ENCODE measurements at places on chromosomes 6 and 20.

- no peaks in the 10 kb centered on the region for H3K36me3 ChIP-seq
- no peak overlapping the region for H3K4me3 ChIP-seq
- no peaks in the 10 kb centered on the region for H3K4me1 ChIP-seq
Measured at GRCh38 chr6:34940030-34940434, 51.0 kb downstream of the ANKS1A start.

DNA sequence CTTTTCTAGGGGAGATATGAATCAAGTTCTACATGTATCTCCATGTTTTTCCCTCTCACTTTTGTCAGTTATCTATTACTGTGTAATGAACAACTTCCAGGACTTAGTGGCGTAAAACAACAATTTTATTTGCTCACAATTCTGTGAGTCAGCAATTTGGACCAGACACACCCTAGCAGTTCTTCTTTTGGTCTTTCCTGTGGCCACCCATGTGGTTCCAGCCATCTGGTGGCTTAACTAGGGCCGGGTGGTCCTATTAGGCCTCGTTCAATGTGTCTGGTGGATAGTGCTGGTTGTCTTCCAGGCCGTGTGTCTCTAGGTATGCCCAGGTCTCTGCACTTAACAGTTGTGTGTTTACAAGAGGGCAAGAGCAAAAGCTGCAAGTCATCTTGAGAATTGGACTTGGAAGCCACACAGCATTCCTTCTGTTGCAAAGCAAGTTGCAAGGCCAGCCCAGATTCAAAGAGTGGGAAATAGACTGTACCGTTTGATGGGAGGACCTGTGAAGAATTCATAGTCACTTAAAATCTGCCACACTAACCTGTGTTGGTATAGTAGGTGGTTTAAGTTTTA lies 20.8 kb upstream of the SLC35D3 start:
- H3K36me3 ChIP-seq = peaks cover 15% of the 10 kb centered on the region
- H3K27me3 ChIP-seq = no peaks in the 10 kb centered on the region
- no peak overlapping the region for H3K27ac ChIP-seq
- DNase-seq = no peak
- H3K4me1 ChIP-seq = peaks cover 4% of the 10 kb centered on the region
- no peak overlapping the region for H3K4me3 ChIP-seq

- DNase-seq = no peak
- peaks cover 17% of the 10 kb centered on the region for H3K27me3 ChIP-seq
- no peak overlapping the region for H3K27ac ChIP-seq
Measured at GRCh38 chr6:167233490-167233889, 57.6 kb upstream of the UNC93A start.

DNA sequence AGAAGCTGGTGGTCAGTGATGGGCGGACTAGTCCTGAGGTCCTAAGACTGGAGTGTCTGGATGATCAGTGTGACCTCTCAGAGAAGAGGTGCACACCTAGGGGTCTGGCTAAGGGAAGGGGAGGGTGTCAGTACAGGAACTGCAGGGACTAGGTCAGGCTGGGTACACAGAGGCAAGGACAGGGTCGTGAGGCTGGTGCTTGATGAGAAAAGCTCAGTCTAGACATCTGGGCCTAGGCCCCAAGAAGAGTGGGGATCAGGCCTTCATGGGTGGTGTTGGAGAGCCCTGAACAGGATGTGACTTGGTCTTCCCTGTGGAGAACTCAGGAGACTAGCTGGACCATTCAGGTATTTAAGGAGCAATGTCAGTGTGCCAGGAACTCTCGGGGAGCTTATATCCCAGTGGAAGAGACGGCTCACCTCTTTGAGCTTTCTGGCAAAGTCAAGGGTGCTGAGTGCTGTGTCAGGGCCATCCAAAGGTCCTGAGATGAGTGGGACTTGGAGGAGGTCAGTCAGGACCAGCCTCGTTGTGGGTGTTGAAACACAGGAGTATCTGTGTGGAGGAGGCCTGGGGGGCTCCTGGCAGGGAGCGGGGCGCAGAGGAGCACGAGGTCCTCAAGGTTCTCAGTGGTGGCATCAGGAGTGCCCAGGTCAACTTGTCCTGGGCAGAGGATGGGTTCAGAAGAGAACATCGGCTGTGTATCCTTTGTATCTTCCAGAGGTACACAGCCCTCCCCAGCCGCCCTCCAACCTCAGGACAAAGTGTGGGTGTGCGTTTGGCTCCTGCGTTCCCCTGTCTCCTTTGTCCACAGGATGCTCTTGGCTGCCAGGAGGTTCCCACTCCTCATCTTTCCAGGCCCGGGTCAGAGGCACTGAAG lies 13.3 kb upstream of the MYT1 start:
- no peak overlapping the region for H3K4me3 ChIP-seq
- no peak overlapping the region for H3K27ac ChIP-seq
- DNase-seq = no peak
- H3K27me3 ChIP-seq = no peaks in the 10 kb centered on the region

DNA sequence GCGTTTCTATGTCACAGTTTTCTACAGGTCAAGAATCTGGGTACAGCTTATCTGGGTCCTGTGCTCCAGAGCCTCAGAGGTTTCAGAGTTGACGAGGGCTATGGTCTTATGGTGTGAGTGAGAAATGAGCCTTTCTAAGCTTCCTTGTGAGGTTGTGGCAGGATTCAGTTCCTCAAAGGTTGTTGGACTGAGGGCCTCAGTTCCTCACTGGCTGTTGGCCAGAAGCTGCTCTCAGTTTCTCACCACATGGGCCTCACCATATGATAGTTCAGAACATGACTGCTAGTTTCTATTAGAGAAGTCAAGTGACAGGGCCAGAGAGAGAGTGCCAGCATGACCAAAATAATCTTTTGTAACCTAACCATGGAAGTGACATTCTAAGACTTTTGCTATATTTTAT lies 96.1 kb downstream of the NUS1 start:
- DNase-seq = no peak
- no peaks in the 10 kb centered on the region for H3K4me1 ChIP-seq
- no peaks in the 10 kb centered on the region for H3K27me3 ChIP-seq
- H3K4me3 ChIP-seq = no peak overlapping the region

DNA sequence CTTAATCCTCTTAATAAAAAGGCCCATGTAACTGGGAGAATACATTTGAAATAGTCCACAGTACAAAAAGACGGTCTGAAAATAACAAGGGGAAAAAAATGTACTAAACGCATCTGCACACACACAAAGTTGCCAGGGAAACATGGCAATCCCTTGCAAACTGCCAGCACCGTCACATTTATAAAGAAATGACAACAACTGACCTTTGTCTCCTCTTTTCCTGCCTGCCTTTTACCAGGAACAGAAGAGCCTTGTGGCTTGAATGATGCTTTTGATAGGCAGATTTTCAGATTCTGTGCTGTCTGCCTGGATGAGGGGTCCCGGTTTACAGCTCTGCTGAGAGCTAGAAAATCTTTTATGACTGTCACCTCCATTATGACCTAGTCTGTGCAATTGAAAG lies 308.6 kb upstream of the ZFP64 start:
- no peaks in the 10 kb centered on the region for H3K4me1 ChIP-seq
- H3K27me3 ChIP-seq = no peaks in the 10 kb centered on the region
- no peaks in the 10 kb centered on the region for H3K36me3 ChIP-seq
- no peak overlapping the region for H3K27ac ChIP-seq
- DNase-seq = no peak

DNA sequence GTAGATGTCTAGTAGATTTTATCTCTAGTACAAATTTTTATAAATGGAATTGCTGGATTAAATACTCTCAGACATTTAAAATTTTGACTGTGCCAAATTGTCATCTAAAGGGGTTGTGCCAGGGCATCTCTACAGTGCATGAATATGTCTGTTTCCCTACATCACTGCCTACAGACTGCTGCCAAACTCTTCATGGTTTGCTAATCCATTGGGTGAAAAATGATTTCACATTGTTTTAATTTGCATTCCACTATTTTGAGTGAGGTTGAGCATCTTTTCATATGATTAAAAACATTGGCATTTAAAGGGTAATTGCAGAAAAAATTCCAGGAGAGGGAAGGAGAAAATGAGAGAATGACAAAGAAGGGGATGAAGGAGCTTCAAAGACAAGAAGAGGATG lies 267.7 kb upstream of the RNF24 start:
- no peak overlapping the region for H3K4me3 ChIP-seq
- peaks cover 2% of the 10 kb centered on the region for H3K27me3 ChIP-seq
- no peaks in the 10 kb centered on the region for H3K4me1 ChIP-seq

GRCh38 chr20:51446656-51447055 lies 95.9 kb downstream of the NFATC2 start:
- no peak overlapping the region for H3K27ac ChIP-seq
- DNase-seq = no peak
- H3K4me1 ChIP-seq = peaks cover 47% of the 10 kb centered on the region
- H3K4me3 ChIP-seq = no peak overlapping the region
- H3K36me3 ChIP-seq = peaks cover 50% of the 10 kb centered on the region

- no peak for DNase-seq
- no peaks in the 10 kb centered on the region for H3K36me3 ChIP-seq
- no peak overlapping the region for H3K4me3 ChIP-seq
- no peak overlapping the region for H3K27ac ChIP-seq
Measured at GRCh38 chr20:49399329-49399728, 83.1 kb downstream of the KCNB1 start.

- H3K27me3 ChIP-seq = peaks cover 46% of the 10 kb centered on the region
- DNase-seq = peak; percentile 4
- H3K27ac ChIP-seq = no peak overlapping the region
Measured at GRCh38 chr20:49559411-49560081, 8.4 kb downstream of the PTGIS start.

- H3K27me3 ChIP-seq = no peaks in the 10 kb centered on the region
- no peak for DNase-seq
- no peak overlapping the region for H3K27ac ChIP-seq
- H3K36me3 ChIP-seq = no peaks in the 10 kb centered on the region
- H3K4me1 ChIP-seq = no peaks in the 10 kb centered on the region
- no peak overlapping the region for H3K4me3 ChIP-seq
Measured at GRCh38 chr6:81326881-81327561, 425.5 kb downstream of the TENT5A start.

DNA sequence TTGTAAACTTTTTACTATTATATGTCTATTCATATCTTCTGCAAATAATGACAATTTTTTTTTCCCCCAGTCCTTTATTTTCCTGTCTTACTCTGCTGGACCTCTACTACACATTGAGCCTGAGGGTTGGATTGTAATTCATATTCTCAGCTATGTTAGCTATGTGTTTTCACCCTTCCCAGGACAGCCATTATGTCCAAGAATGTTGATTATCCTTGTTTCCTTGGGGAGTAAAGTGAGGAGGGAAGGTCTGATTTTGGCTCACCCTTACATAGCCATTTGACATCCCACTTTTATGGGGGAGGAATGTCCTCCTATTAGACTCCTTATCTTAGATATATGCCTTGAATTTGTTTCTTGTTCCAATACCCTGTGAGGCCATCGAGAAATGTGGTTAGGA lies 17.6 kb upstream of the TBC1D32 start:
- no peak overlapping the region for H3K4me3 ChIP-seq
- peaks cover 19% of the 10 kb centered on the region for H3K27me3 ChIP-seq
- DNase-seq = no peak
- no peak overlapping the region for H3K27ac ChIP-seq
- no peaks in the 10 kb centered on the region for H3K36me3 ChIP-seq

DNA sequence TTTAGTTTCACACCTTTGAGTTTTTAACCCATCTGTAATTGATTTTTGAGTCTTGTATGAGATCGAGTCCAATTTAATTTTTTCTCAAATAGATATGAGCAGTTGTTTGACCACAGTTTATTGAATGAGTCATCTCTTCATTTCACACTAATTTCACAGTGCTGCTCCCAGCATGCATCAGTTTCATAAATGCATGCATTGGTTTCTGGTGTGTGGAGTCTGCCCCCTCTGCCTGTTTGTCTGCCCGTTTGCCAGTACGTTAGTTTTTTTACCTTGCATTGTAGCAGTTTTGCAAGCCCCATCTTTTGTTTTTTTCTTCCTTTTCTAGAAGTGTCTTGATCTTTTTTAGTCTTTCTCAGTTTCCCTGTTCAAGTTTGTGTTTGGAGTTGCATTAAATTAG lies 11.9 kb downstream of the SLX4IP start:
- peaks cover 5% of the 10 kb centered on the region for H3K36me3 ChIP-seq
- H3K27ac ChIP-seq = peak overlapping the region; percentile 65
- peaks cover 20% of the 10 kb centered on the region for H3K4me1 ChIP-seq
- peak; percentile 71 for DNase-seq

- H3K27ac ChIP-seq = no peak overlapping the region
- no peaks in the 10 kb centered on the region for H3K36me3 ChIP-seq
- H3K4me3 ChIP-seq = no peak overlapping the region
- no peaks in the 10 kb centered on the region for H3K4me1 ChIP-seq
- no peaks in the 10 kb centered on the region for H3K27me3 ChIP-seq
Measured at GRCh38 chr6:83370567-83370966, 60.3 kb downstream of the ME1 start.

- H3K27ac ChIP-seq = no peak overlapping the region
- H3K4me3 ChIP-seq = no peak overlapping the region
- peaks cover 24% of the 10 kb centered on the region for H3K27me3 ChIP-seq
- H3K36me3 ChIP-seq = no peaks in the 10 kb centered on the region
- DNase-seq = no peak
- H3K4me1 ChIP-seq = peaks cover 11% of the 10 kb centered on the region
Measured at GRCh38 chr6:110353457-110354001, 4.6 kb downstream of the METTL24 start.

DNA sequence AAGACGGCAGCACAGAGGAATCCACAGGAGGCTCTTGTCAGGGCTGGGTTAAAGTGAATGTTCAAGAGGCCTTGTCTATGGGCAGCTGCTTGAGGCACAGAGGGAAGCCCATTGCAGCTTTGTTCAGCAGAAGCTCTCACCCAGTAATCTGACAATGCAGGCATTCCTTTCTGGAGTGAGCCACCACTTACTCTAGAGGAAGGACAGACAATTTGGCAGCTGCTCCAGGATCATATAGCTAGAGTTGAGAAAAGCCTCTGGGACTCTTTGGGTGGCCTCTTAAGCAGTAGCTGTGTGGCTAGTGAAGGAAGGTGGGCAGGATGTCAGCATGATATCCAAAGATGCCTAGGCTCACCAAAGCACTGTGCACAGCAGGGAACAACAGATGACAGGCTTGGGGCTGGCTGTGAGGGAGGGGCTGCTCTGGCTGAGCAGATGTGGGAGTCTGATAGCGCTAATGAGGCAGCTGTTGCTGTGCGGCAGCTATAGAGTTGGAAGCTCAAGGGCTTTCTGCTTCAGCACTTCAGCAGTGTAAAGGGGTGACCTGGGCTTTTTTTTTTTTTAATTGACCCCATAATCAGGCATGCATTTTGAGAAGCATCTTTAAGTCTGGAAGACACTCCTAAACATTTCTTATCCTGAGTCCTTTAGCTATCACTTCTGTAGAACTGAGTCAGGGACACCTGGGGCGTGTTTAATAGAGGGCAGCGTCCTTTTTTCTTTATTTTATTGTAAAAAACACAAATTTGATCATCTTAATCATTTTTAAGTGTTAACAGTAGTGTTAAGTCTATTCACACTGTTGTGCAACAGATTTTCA lies 27.2 kb downstream of the CMTR1 start:
- H3K27ac ChIP-seq = no peak overlapping the region
- peaks cover 54% of the 10 kb centered on the region for H3K36me3 ChIP-seq

DNA sequence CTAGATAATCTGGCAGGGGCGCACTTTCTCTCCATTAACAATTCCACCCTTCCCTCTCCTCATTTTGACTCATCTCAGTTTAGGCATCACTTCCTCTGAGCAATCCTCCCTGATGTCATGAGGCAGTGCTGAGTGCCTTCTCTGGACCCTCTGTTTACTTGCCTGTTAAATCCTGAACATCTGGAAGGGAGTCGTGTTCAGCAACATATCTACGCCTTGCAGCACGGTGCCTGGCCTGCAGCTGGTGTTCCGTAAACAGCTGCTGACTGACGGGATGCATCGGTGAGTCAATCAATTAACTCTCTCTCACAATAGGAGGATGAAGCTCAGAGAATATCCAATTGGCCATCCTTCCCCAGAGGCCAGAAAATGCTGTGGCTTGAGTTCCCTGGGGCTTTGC lies 613.5 kb downstream of the PTPRT start:
- DNase-seq = no peak
- H3K4me3 ChIP-seq = no peak overlapping the region
- H3K27me3 ChIP-seq = no peaks in the 10 kb centered on the region
- no peaks in the 10 kb centered on the region for H3K4me1 ChIP-seq
- no peaks in the 10 kb centered on the region for H3K36me3 ChIP-seq

All from activated CD4-positive, alpha-beta memory T cell treated with anti-CD3 and anti-CD28 coated beads for 36 hours (primary cell).